MCF 10A (cell line): ENCODE measurements at places on chromosomes 11 and 22. TPM values are rescaled to one million over a fixed set of nuclear protein-coding genes. Genes with fewer than 3 reads are reported as not detected.

GRCh38 chr11:59983212-59983611 is 19.4 kb downstream of the OOSP4A start:
- DNase-seq, result no peak

- DNase-seq, result no peak
Measured at GRCh38 chr11:116376547-116376946, 396.2 kb downstream of the BUD13 start.

DNA sequence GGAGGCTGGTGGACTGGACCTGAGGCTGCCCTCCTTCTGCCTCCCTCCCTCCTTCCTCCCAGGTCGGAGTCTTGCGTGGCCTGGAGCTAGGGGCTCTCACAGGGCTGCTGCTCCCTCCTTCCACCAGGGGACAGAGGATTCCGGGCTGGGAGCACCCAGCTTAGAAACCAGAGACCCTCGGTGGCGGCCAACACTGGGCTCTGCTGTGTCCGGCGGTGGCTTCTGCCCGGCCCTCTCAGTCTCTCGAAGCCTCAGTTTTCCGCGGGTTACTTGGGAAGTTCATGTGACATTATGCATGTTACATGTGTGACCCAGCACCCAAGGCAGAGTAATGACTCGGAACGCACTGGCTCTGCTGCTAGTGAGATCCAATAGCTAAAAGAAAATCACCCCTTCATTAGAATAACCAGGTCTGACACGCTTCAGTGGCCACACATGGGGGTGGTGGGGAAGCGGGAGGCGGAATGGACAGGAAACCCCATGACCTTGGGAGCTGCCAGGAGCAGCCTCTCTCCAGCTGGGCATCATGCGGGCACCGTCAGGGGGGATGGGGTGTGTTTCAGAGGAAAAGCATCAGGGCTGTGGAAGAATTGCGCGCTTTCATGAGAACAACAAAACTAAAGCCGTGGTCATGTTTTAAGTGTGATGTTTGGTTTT is 5.9 kb upstream of the MRGPRG start:
- DNase-seq, result no peak

DNA sequence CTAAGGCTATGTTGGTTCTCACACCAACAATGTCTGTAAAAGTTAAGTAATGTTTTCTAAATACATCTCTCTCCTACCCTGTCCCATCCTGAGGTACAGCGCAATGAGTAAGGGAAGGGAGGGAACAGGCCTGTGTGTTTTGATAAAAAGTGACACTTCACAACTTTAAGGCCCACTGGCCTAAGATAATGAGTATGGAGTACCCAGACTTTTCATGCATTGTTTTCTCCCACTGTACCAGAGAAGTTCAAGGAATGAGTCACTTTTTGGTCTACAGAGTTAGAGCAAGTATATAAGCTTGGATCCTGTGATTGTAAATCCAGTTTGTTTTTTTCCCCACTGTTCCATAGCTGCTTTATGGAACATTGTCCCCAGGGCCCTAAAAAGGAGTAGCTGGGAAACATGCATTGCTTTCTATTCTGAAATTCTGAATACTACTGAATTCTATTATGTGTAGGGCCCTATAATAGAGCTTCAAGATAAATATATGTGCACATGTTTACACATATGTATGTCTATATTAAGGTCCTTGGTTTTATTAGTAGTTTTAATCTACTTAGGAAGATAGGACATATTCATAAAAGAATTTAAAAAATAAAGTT is 29.8 kb downstream of the KCNE3 start:
- no peak for DNase-seq

- DNase-seq, result no peak
Measured at GRCh38 chr11:63534895-63535461, 1.6 kb upstream of the PLAAT4 start.

DNA sequence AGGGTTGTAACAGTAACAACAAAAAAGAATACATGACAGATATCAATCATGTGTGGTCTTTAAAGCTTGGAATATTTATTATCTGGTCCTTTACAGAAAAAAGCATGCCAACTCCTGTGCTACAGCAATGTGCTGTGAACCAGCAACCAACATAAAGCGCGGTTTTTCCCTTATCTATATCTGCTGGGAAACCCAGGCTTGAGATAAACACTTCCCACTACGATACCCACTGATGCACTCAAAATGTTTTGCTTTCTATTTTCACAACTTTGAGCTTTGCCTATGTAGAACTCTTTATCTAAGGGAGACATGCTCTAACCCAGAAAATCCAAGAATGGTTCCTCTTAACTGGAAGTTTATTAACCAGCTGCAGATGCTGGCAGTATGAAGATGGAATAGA is 19.0 kb downstream of the ZBED5 start:
- DNase-seq, result no peak

DNA sequence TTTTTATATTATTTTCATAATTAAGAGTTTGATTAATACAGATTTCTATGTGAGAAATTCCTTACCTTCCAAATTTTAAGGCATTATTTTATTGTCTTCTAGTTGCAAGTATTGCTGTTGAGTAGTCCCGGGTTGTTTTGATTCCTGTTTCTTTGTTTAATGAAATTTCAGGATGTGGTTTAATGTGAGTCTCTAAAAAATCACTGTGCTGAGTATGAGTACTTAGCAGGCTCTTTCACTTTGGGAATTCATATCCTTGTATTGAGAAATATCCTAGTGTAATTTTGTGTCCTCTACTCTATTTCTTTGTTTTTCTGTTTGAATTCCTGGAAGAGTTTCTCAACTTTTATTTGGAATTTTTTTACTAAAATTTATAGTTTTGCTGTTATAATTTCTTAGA is 113.2 kb downstream of the TMEM135 start:
- peak; percentile 9 for DNase-seq

GRCh38 chr22:38345782-38346181 is 28.5 kb upstream of the CSNK1E start:
- DNase-seq, result no peak

POU2AF2 gene
- total RNA-seq, result not detected in 2 replicates

CASP12 gene
- total RNA-seq, result not detected in 2 replicates
